ENCODE measurements at places on chromosomes 12 and 14.

DNA sequence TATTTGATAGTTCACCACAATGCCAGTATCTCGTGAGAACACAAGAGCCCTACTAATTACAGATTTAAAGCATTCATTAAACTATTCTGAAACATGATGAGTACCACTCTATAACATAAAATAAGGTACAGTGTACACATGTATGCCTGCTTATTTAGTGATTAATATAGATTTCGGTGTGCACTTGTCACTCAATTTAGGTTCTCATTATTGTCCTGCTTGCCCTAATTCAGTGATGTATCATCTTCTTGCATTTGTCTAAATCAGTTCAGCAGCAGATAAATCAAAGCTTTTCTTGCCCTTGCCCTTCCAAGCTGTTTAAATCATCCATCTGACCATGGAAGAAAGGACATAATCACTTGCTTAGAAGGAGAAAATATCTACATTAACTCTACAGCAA, 359.7 kb downstream of the GXYLT1 start:
- no peak for DNase-seq

GRCh38 chr12:71426300-71427047, 13.1 kb upstream of the LGR5 start:
- DNase-seq: no peak

GRCh38 chr14:23605931-23606585, 27.5 kb upstream of the JPH4 start:
- no peak for DNase-seq

- DNase-seq: no peak
These were observed 1316.3 kb downstream of the TMEM121 start for GRCh38 chr14:106842687-106843086.

GRCh38 chr12:14948672-14949071, 10.3 kb upstream of the ERP27 start:
- DNase-seq: peak; percentile 46

DNA sequence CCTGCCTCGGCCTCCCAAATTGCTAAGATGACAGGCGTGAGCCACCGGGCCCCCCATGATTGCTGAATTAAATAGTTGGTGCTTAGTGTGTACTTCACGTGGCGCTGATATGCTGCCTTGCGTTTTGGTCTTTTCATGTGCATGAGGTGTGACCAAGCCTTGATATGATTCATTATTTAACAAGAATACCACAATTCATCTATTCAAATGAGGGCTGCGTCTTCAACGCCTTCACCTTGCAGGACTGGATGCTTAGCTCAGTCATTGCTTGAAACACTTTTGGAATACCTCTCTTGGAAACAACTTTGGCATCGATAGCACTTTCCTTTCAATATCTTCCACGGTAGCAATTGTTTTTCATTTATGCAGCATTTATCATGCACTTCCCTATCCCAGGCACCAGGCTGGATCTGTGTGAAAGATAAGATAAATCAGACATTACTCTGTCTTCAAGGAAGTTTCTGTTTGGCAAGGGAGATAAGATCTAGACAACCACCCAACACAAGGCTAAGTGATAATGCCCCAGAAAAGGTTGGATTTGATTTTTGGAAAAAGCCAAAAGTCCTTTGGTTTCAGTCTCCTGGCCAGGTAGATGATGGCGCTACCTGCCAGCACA, 1.3 kb upstream of the TEAD4 start:
- no peak for DNase-seq

GRCh38 chr12:11840366-11840765, 190.9 kb downstream of the ETV6 start:
- no peak for DNase-seq

DNA sequence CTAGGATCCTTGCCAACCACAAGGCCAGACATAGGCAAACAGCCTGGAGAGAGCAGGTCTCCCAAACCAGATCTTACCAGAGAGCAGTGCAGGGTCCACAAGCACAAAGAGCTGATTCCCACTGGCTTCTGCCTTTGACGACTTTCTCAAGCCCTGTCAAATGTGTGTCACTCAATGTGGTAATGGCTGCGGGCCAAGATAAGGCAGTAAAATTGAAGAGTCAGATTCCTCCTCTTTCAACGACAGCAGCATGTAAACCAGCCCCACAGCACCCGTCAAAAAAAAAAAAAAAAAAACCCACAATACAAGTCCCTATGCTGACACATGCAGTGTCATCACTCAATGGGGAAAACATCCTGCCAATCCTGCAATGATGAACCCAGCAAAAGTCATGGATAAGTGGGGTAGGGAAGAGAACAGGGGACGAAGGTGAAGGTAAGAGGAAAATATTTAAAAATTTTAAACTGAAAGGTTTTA, at the start of gene STON2:
Gene STON2 (minus strand): TSS at position 123 of the 477 bp plus-strand sequence. CDS start 1,942 bp downstream, outside the sequence.
- no peak for DNase-seq

- no peak for DNase-seq
These were observed 17.2 kb downstream of the WSCD2 start for GRCh38 chr12:108146035-108146893.

GRCh38 chr14:95527387-95528002, 7.4 kb upstream of the GLRX5 start:
- peak; percentile 70 for DNase-seq

DNA sequence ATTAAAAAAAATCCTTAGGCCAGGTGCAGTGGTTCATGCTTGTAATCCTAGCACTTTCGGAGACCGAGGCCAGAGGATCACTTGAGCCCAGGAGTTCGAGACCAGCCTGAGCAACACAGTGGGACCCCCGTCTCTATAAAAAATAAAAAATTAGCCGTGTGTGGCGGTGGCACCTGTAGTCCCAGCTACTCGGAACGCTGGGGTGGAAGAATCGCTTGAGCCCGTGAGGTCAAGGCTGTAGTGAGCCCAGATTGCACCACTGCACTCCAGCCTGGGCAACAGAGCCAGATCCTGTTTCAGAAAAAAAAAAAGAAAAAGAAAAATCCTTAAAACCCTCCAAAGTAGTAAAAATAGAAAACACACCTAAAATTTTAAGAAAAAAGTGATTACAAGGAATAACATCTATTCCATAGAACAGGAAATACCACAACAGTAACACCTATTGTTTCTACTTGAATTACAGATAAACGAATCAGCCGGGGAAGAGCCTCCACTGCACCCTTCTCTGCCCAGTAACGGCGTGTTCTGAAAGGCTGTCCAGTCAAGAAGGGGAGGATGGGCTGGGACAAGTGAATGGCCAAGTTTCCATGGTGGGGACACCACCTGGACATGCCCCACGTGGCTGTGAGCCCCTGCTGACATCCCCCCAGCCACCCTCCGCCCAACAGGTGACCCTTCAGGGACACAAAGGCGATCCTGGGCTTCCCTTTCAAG, 17.8 kb downstream of the POLE start:
- no peak for DNase-seq

DNA sequence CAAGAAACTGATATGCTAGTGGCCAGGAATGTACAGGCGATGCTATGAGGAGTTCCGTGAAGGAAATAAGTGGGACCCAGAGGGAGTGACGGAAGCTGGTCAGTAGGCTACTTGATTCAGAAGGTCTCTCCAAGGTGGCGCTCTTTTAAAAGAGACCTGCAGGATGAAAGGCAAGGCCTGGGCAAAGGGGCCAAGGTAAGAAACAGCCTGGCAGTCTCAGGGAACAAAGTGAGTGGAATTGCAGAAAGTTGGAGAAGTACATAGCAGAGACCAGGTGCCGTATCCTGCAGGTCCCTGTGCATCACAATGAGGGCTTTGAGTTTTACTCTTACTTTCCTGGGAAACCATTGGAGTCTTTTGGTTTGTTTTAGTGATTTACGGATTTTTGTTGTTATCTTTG, 905.6 kb downstream of the BCL11B start:
- DNase-seq: no peak

DNA sequence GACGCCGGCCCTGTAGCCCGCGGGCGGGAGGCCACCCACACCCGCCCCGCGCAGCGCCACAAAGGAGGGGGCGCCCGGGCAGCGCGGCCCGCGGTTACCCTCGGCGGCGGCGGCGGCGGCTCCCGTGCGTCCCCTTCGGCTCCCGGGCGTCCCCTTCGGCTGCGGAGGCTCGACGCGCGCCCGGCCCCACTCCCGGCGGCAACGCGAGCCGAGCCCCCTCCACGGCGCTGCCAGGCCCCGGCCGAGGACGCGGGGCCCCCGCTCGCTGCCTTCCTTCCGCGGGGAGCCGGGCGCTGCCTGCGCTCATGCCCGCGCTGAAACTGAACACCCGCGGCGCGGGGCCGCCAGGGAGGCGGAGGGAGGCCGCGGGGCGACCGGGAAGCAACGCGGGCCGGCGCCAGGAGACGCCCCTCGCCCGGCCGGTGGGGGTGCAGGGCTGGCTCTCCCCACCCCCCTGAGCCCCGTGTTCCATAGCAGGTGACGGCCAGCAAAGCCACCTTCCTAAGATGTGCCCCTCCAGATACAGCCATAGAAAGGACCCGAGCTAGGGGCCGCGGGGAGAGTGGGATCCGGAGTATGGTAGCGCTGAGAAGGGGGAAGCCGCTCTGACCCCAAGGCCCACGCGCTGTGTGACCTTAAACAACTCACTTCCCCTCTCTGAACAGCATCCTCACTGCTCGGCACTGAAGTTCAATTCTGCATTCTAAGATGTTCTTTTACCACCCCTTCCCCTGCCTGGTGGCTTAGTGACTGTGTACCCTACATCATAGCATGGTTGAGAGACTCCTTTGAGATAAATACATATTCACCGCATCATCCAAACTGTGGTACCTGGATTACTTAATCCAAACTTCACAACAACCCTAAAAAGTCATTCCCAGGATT, 42.8 kb downstream of the KDM2B start:
- DNase-seq: no peak

- DNase-seq: no peak
These were observed 40.6 kb upstream of the GLIPR1 start for GRCh38 chr12:75439930-75440329.

- no peak for DNase-seq
These were observed 6.8 kb downstream of the SIX1 start for GRCh38 chr14:60642270-60643140.

DNA sequence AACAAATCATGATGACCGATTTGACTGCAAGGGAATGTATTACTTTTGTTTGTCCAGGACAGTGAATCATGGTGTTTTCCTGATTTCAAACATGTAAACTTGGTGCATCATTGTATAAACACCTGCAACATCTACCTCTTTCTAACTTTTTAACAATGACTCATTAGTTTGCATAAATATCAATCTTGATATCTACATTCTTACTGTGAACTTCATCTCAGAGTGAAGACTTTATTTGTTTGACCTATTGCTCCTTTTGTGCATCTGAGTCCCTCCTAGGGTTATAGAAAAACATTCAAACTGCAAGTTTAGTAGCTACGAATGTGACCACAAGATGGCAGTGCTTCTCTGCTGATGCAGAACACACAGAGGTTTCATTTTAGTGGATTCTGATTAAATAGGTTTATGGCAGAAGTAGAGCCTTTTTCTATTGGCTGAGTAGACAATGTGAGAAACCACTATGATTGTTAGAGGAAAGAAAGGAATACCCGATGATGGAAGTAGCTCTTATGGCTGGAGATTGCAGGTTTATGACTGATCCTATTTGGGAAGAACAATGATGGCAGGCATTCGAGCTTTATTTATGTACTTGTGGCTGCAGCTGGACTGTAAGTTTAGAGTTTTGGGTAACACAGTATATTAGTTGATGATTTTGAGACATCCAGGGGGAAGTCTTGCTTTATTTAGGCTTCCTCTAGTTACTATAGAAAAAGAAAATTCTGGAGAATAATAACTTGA, 244.2 kb upstream of the OR4E1 start:
- no peak for DNase-seq

DNA sequence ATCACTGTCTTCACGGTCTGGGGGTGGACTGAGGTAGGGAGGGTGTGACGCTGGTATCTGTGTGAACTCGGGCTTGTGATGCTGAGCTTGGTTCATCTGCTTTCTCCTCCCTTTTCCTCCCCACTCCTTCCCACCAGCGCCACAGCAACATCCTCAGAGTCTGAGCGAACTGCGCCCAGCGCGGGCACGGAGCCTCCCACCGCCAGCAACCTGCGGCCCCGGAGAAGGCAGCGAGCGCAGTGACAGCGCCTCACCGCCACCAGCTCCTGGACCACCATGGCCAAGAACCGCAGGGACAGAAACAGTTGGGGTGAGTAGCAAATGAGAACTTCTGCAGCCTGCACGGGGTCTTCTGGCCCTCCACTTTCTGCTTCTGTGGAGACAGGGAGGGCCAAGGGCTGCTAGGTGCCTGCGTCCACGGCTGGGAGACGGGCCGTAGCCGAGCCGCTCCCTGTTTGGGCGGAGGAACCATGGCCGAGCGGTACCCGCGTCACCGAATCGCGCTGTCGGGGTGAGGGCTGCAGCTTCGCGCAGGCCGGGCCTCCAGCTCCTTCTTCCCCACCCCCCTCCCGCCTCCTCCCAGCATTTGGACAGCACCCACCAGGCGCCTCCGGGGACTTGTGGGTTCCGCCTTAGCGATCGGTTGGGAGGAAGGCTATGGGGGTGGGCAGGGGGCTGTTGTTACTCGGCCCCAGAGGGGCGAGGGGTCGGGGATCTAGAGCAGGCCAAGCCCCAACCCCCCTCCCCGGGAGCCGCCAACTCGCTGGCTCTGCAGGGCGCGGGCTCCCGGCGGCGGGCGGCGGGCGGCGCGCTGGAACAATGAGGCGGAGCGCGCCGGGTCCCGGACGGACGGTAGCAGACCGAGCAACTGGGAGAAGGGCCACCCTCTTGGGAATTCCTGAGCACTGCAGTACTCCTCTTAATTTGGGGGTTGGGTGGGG, at the start of gene ATL1:
Gene ATL1 (plus strand): TSS at position 156 of the 941 bp plus-strand sequence. CDS start 121 bp downstream, at position 277.
- peak; percentile 76 for DNase-seq

GRCh38 chr12:65500091-65500900, 221.8 kb downstream of the MSRB3 start:
- DNase-seq: peak; percentile 31

DNA sequence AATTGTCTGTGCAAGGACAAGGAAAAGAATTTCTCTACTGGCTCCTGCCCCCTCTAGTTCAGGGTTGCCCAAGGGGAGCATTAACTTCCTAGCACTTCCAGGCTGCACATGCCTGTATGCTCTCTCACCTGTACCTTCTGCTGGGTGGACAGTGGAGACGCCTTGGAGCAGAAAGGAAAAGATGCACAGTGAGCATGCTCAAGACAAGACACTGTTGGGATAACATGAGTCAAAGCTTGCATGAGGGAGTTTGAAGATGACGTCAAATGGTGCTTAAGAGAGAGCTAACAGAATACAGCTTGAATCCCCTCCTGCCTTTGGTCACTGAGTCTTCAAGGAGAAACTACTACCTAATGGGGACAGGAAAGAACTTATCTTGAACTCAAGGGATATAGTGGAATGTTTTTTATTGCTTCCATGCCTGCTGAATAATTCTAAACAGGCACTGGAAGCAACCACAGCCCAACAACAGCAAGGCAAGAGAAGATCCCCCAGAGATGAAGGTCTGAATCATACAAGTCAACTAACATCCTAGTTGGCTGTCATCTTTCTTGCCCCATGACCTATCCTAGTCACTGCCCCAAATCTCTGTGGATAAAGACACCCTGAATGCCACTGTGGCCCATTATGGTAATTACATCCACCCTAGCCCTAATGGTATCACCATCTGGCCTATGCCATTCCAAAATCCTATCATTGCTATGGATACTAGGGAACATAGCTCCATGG, 23.5 kb downstream of the RPS6KA5 start:
- no peak for DNase-seq

GRCh38 chr14:72024043-72024407, 91.8 kb downstream of the RGS6 start:
- DNase-seq: no peak

Data from hepatic stellate cell (primary cell).